ENCODE measurements at places on chromosomes 7 and 10.

DNA sequence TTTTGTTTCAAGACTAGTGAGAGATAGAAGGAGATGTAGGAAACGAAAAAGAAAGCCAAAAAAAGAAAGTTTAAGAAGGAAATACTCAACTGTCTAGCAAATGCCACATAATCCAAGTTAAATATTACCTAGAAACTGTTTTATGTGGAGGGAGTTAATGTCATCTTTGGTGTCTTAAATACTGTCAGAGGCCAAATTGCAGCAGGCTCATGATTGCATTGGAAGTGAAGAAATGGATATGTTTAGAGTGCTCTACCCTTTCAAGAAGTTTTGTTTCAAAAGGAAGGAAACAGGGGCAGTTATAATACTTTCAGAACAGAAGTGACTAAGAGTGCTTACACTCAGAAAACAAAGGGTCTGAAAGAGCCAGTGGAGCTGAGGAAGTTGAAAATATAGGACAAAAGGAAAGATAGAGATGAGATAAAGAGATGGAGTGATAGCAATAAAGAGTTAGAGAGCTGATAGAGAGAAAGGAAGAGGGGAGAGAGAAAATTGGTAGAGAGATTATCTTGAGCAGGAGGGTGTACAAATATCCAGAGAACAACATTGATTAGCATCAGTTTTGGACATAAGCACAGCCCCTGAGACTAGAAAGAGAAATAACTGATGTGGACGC is 28.0 kb upstream of the GNAI1 start:
- DNase-seq = no peak

GRCh38 chr7:35605760-35606159 is 89.2 kb downstream of the HERPUD2 start:
- DNase-seq = no peak

DNA sequence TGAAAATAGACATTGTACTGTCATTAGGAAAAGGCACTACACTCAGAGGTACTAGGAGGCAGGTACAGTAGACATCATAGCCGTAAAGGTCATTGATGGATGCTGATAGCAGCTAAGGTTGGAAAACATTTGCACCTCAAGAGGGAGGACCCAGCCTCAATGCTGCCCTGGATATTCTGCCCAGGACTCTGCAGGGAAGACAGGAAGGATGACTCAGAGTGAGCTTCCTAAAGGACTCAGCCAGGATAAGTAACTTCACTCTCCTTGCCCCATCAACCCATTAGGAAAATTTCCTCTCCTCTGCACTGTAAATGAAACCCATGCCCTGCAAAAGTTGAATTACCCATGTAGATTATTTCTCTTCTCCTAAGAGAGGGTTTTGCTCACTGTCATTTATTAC is 617.9 kb upstream of the MKI67 start:
- no peak for DNase-seq

GRCh38 chr7:155348806-155349205 is 51.1 kb downstream of the INSIG1 start:
- no peak for DNase-seq

- peak; percentile 72 for DNase-seq
Observed at GRCh38 chr7:43572516-43573049, 10.3 kb upstream of the STK17A start.

DNA sequence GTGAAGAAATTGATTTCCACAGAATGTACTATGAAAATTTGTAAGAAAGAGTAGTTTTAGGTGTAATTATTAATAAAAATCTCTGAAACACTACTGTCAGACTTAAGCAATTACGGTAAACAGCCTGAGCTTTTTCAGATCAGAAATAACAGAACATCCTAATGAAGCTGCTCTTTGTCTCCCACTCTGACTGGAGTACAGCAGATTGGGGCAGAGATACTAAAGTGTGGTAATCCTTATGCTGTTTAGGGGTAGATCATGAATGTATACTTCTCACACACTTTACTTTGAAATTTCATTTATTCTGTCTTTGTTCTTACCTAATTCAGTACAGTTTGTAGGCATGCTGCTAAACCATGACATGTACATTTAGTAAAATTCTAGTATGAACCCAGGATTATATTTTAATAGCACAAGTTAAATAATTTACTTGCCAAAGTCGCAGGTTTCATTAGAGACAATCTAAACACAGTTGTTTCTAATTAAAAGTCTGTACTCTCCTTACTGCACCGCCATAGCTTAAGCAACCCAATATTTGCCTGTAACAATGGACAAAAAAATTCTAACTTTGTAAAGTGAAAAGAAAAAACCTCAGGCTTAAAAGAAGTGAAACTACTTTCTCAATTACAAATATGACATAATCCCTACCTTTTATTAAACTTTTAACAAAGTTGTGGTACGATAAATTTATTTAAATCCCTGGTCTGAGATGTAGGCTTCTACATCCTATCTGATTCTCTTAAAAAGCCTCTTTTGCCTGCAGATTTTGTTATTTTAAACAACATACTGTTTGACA is 88.8 kb downstream of the KMT2E start:
- no peak for DNase-seq

DNA sequence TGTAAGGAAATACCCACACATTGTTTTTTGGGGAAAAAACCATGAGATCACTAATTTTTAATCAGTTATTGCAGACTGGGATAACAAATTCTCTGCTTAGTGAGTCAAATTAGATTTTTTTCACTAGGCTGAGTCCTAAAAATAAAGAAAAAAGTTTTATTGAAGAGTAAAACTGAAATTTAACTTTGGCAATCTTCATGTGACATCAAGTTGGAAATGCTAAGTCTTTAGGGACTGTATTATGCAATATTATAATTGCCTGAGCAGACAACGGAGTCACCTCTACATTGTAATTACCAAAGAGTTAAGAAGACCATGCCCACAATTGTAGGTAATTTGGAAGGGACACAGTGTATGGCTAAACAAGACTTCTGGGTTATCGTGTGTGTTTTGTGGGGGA is 2.2 kb upstream of the CLEC5A start:
- no peak for DNase-seq

DNA sequence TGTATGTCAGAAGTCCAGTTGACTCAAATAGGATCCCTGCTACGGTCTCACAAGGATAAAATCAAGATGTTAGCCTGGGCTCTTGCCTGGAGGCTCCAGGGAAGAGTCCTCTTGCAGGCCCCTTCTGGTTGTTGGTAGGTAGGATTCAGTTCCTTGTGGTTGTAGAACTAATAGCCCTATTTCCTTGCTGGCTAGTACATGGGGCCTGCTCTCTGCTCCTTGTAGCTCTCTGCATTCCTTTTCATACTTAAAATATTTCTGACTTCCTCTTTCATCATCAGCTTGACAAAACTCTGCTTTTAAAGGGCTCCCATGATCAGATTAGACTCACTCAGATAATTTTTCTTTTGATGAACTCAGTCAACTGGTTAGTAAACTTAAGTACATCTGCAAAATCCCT is 756.7 kb downstream of the GATA3 start:
- no peak for DNase-seq

DNA sequence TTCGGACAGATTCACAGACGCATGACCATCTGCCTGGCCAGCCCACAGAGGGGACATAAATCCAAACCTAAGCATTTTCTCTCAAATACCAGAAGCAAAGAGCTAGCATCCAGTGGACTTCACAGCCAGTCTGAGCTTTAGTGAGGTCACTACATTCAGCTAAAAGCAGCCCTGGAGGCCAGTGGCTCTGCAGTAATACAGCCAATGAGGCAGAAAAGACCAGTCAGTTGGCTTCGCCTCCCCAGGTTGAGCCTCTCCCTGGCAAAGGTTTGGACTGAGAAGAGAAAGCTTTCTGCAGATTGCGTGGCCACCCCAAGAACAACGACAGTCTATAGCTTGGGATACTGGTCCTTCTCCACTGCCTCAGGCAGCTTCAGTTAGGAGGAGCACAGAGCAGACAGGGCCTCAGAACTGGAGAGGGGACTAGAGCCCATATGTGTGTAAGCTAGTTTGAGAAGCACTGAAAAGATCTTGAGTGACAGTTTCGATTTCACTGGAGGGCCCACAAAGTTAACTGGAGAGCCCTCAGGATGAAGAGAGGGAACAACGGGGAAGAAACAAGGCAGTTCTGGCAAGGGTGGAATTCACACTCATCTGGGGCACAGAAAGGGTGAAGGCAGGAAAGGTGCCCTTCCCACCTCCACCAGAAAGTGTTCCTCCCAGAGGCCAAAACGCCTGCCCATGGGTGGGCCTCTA is 3.8 kb downstream of the WDR91 start:
- no peak for DNase-seq

DNA sequence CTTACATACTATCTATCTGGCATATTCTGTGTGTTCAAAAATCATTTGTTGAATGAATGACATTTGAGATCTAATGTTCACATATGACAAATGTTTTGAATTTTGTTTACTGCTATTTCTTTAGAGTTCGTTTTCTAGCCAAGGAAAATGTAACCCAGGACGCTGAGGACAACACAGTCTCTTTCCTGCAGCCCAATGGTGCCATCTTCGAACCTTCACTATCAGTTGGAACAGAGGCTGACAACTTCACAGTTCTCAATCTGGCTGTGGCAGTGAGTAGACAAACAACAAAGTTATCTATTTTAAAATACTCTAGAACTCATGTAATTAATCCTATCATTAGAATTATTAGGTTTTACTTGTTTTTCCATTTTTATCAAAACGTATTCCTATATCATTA is 22.5 kb downstream of the CD36 start:
- DNase-seq = no peak

DNA sequence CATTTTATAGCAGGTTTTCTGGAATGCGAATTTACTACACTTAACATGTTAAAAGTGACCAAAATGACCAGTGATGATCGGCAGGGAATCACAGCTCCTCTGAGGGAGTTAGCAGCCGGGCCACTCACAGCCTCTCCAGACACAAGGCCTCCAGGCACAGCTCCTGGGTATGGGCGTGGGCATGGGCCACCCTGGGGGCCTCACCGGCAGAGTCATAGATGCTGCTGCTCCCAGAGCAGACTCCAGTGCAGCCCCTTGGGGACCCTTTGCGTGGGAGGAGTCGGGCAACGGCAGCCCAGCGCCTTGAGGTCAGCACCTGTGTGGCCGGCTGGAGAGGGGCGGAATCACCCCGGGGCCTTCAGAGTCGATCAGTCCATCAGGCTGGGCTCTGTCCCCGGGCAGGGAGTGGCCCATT is 8.6 kb downstream of the KNDC1 start:
- DNase-seq = no peak

GRCh38 chr7:18890134-18890533 is 227.3 kb downstream of the TWIST1 start:
- no peak for DNase-seq

- DNase-seq = no peak
Observed at GRCh38 chr7:18082169-18082568, 54.5 kb upstream of the PRPS1L1 start.

DNA sequence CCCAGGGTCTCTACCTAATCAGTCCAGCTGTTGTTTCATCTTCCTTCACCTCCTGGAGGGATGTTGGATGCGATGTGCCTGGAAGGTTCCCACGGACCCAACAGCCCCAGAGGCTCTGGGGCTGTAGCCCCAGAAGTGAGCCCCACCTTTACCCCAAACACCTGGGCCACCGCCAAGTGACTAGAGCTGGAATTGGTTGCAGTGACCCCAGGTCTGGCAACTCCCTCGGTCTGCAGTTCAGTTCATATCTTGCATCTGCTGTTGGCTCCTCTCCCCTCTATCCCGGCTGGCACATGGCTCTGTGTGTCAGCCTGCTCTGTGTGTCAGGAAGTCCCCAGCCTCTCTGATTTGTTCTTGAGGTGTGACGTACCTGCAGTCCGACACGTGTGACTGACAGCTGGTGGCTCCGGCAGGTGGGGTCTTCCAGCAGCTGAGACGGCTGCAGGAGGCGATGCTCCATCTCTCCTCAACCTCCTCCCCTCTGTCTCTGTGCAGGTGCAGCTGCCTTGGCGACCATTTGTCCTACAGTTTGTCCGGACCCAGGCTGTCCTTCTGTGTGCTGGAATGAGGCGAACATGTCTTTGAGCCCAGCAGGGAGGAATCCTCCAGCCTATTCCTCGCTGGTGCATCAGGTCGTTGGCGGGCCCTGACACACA is 38.6 kb downstream of the ELFN1 start:
- no peak for DNase-seq

DNA sequence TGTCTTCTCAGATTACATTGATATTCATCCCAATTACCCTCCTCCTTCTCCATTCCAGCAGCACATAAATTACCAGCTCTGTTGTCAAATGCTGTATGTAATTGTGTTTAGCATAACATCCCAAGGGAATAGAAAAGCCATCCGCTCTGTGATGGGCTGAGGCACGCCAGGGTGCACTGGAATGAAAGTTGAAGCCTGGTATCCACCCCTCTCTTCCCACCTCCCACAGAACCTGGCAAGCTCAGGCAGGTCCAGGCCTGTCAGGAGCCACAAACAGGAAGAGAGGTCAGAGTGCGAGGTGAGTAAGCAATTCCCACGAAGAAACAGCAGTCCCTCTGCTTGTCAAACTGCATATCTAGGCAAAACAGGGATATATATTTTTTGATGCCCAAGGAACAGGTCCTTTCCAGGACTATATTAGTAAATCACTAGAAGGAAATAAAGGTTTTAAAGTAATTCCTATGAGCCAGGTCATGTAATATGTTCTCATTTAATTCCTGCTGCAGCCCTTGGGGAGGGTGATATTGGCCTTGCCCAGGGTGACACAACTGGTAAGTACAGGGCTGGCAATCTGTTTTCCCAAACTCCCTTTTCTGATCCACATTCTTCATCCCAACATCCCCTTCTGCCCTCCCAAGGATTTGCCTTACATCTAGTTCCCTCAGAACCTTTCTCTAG is 155.6 kb upstream of the GHITM start:
- DNase-seq = no peak

GRCh38 chr7:155167706-155168365 is 97.7 kb downstream of the HTR5A start:
- DNase-seq = no peak

GRCh38 chr10:102007796-102008195 is 48.2 kb downstream of the ARMH3 start:
- no peak for DNase-seq

DNA sequence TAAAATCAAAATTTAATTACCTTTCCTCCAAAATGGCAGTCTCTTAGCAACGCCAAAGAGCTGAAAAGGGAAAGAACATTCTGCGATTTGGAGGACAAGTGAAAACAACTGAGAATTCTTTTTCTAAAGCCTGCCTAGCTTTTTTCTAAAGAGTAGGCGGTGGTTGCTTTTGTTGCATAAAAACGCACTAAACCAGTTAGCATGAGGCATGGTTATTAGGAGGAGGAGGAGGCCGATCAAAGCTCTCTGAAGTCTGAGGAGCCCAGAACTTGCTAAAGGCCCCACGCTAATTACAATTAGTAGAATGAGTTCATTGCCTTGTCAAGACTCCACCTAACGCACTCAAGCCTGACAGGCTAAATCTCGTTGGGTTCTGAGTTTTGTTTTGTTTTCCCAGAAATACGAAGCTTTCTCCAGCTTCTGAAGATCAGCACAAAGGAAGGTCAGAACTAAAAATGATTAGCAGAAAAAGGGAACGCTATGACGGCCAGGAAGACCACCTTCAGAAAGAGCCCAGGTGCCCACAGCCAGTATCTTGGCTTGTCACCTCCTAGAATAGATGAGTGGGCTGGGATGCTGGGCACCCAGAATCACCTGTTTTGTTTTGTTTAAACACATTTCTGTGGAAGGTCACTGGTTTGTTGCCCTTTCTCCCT is 72.0 kb downstream of the FGFR2 start:
- DNase-seq = no peak

GRCh38 chr7:148882841-148883265 is 1.2 kb downstream of the EZH2 start:
- DNase-seq = no peak

GRCh38 chr7:137484326-137484725 is 140.8 kb upstream of the PTN start:
- DNase-seq = no peak
